ENCODE measurements at places on chromosomes 16 and 17.

DNA sequence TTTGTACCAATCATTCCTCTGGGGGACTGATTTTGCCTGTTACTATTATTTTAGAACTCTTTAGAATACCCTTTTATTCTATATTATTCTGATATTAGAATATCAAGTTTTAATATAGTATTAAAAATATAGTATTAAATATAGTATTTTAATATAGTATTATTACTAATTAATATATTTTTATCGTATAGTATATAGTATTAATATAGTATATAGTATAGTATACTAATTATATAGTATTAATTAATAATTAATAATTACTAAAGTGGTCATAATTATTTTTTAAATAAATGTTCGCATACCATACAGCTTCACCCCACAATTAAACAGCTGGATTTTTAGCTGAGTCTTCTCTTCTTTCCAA, 73.3 kb downstream of the GNAO1 start:
- no peak for DNase-seq

GRCh38 chr16:59192551-59193199, 458.6 kb upstream of the GOT2 start:
- peak; percentile 2 for DNase-seq

GRCh38 chr17:67459985-67460384, 82.9 kb downstream of the PITPNC1 start:
- no peak for DNase-seq

DNA sequence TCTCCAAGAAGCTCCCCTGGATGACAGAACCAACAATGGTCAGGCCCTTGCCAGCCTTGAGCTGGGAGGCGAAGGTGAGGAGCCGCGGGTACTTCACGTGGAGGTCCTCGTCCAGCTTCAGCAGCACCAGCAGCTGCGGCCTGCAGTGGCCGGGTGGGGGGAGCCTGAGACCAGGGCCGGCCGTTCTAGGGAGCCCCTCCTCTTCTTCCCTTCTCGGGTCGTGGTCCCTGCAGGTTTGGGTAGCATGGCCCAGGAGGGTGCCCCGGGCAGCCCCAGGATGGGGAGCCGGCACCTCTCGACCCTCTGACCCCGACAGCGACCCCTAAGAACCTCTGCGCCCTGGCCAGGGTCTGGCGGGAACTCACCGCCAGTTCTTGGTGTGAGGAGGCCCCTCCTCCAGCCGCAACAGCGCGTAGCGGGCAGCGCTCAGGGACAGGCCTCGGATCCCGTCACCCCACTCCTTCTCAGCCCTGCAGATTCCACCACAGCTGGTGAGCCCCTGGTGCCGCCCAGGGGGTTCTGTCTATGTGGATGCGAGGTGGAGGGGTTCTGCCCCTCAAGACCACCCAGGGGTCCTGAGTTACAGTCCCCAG, 3.1 kb upstream of the LCAT start:
- DNase-seq = no peak

GRCh38 chr16:68997564-68997963, 107.9 kb upstream of the HAS3 start:
- no peak for DNase-seq

DNA sequence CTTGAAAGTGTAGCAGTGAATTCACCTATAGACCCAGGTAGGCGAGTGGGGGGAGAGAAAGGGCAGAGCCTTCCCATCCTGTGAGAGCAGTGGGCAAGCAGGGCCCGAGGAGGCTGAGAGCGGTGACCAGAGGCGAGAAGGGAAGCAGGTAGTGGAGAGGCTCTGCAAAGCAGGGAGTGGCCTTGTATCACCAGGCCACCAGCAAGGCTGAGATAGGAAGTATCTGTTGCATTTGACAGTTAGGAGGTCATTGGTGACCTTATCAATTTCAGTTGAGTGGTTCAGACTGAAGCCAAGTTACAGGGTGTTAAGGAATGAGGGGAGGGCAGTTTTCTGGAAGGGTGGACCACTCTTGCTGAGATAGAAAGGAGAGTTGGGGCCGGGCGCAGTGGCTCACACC, 10.7 kb upstream of the HSD3B7 start:
- no peak for DNase-seq

DNA sequence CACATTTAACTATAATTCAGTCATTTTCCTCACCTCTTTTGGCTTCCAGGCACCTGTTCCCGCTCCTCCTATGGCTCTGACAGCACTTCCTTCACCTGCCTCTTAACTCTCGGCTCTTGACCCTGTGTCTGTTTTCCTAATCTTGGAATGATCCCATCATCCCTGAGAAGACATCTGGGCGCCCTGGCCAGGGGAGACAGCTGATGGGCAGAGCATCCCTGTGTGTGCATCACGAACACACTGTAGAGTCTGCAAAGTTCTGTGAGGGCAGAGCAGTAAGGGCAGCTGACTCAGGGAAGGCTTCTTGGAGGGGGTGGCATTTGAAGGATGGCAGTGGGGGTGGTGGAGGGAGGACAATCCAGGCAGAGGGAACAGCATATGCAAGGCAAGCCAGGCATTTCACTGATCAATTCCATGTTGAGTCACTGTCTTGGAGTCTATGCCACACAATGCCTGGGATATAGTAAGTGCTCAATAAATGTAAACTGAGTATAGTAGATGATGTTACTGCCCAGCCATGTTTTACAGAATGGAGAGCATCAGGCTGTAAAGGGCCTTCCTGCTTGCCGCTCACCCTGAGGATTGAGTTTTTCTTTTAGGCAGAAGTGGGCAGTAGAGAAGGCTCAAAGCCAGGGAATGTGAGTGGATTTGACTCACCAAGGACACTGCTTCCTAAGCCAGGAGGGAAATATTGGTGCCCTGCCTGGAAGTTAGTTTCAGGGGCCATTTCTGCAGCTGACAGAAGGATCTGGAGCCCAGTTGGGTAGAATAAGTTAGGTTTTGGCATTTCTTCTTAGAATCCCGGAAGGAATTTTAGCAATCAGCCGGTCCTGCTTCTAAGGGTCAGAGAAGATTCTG, 5.8 kb upstream of the RAB11FIP4 start:
- DNase-seq = no peak

DNA sequence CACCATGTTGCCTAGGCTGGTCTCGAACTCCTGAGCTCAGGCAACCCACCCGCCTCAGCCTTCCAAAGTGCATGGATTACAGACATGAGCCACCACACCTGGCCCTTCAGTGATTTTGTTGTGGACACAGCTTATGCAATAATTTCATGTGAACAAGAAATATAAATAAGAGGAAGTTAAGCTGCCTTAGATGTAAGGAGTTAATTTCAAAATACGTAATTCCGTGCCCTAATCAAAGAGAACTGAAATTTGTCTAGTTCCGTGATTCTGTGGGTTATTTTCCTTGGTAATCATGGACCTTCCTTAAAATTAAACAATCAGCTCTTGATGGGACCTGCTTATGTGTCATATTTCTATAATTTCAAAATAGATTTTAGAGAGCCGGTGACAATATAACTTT, 11.9 kb downstream of the TVP23A start:
- no peak for DNase-seq

DNA sequence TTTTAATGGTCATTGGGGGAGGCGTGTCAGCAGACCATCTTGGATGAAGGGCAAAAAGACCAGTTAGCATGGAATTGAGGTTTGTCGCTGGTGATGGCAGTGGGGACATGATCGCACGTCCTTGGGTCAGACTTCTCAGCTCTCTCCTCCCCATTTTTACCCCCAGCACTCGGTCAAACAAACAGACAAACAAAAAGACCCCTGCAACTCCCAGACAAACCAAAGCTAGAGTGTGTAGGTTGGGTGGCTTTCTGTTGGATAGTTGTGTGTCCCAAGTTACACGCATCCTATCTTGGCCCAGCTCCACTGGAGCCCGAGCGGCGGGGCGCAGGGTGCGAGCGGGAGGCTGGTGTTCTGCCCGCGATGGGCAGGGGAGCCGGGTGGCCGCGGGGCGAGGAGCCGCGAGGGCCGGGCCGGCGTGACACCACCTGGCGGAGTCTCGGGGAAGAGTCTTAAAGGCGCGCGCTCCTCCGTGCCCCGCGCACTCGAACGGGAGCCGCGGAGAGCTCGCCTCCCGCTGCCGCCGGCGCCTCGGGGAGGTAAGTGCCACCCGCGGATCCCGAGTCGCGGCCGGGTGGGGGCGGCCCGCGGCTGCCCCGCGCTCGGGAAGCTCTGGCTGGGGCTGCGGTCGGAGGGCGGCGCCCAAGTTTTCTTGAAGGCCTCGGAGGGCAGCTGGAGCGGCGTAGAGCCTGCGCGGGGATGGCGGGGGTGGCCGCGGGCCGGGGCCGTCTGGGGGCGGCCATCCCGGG, 18.5 kb upstream of the NTN1 start:
- DNase-seq = peak; percentile 10

- DNase-seq = peak; percentile 67
Observed at GRCh38 chr16:31382485-31383161, 10.5 kb upstream of the ITGAD start.

DNA sequence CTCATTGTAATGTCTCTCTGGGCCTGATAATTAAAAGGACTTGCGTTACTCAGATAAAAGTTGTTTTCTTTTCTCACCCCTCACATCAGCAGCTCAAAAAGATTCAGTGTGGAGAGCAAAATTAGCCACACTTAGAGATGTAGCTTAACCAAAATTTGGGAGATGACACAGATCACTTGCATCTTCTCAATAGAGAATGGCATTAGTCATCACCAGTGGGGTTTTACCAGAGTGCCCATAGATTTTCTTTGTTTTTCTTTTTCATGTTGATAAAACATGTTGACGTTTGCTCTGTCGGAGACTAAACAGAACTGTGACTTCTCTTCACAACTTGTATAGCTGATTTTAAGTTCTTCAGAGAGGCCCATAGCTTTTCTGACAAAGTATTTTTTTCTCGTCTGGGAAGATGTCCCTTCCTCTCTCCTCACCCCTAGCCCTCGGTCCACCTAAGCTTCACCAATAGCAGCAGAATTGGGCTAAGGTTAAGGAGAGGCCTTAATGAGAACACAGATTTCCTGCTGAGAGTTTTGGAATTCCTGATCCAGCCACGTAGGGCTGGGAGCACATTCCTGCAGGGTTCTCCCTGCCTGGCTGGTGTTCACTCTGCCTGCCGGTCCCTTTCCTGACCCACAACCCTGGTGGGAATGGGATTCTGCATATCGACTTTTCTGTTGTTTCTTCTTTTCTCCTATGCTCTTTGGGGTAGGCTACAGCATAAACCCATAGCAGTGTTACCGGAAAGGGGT, 92.6 kb downstream of the CACNG3 start:
- DNase-seq = peak; percentile 4

DNA sequence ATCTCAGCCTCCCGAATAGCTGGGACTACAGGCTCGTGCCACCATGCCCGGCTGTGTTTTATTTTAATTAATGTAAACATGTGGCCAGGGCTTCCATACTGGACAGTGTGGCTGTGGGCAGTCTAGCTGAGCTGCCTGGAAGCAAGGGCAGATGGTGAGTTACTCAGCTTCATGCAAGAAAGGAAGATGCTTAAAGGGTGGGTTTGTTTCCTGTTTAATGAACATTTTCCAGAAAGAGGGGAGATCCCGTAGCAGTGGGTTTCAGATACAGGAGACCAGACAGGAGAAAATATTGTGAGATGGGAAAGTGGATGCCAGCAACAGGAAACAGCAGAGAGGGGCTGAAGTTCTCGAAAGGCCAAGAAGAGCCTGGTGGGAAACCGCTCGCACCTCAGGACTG, 7.3 kb downstream of the MAPK8IP3 start:
- no peak for DNase-seq

GRCh38 chr16:11134722-11135463, 121.1 kb downstream of the SOCS1 start:
- DNase-seq = no peak

- DNase-seq = no peak
Observed at GRCh38 chr16:52460639-52461178, 86.2 kb downstream of the TOX3 start.
